ENCODE measurements at places on chromosomes 6 and 20.

DNA sequence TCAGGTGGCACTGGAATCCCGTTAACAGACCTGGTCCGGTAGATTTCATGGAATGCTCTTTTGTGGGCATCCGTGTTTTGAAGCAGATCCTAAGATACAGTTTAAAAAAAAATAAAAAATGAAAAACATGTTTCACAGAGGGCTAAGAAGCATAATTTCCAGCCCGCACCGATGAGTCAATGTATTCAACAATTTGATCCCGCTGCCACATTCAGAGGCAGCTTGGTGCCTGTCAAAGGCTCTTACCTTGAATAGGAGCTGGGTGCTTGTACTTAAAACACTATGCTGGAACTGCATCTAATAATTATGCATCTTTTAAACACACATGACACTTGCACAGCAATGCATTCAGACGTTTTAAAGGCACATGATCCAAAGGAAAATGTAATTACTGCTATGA, 164.8 kb downstream of the SYNE1 start:
- no peak for DNase-seq

DNA sequence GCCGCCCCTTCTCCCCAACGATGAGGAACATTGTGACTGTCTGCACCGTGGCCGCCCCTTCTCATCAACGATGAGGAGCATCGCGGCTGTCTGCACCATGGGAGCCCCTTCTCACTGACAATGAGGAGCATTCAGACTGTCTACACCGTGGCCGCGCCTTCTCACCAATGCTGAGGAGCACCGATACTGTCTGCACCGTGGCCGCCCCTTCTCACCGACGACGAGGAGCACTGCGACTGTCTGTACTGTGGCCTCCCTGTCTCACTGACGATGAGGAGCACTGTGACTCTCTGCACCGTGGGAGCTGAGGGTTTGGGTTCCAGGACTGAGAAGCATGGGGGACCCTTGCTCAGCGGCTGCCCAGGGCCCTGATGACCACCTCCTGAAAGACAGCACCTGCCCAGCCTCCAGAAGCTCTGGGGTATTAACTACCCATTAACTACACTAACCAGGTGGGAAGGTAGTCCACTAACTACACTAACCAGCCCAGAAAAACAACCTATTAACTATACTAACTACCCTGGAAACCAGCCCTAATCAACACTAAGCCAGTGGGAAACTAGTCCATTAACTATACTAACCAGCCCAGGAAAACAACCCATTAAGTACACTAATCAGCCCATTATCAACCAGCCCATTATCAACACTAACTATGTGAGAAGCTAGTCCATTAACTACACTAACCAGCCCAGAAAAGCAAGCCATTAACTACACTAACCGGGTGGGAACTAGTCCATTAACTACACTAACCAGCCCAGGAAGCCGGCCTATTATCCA, 116.9 kb downstream of the TAF4 start:
- no peak for DNase-seq

DNA sequence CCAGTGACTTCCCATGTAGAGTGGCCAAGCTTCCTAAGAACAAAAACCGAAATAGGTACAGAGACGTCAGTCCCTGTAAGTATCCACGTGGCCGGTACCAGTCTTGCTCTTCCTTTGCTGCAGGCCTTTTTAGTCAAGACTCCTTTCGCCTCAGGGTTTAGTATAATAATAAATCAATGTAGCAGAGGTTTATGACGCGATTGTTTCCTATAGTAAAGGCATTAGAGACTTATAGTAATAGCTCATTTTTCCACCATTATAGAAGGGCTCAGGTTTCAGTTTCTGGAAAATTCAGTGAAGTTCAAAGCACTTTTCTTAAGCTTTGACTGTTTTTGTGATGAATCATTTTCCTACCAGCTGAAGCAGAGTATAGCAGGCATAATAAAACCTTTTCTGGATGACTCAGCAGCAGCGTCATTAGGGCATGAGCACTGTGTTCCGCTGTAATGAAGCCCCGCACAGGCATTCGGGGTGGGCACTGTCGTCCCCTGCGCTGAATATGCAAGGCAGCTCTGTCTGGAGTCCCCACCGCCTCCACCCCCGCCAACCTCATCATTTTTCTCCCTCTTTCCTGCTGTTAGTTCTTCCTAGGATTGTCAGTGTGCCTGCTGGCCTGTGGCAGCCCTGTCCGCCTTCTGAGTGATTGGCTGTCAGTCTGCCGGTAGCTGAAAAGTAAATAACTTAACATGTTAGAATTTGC, 51.3 kb downstream of the PTPN1 start:
- DNase-seq: peak; percentile 73

DNA sequence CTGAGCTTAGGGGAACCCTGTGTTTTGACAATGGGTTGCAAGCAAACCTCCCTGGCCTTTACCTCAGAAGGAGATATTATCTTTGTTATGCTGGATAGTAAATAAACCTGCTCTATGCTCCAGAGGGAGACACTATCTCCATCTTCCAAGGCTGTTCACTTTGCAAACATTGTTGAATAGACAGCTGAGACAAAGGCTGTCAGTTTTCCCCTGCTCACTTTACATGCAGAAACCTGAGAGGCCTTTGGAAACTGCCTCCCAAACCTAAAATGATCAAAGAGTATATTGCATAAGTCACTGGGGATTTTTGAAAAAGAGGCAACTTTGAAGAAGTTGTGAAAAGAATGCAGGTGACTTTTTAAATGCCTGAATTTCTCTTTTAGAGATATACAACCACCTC, 61.6 kb downstream of the MRAP2 start:
- DNase-seq: no peak

DNA sequence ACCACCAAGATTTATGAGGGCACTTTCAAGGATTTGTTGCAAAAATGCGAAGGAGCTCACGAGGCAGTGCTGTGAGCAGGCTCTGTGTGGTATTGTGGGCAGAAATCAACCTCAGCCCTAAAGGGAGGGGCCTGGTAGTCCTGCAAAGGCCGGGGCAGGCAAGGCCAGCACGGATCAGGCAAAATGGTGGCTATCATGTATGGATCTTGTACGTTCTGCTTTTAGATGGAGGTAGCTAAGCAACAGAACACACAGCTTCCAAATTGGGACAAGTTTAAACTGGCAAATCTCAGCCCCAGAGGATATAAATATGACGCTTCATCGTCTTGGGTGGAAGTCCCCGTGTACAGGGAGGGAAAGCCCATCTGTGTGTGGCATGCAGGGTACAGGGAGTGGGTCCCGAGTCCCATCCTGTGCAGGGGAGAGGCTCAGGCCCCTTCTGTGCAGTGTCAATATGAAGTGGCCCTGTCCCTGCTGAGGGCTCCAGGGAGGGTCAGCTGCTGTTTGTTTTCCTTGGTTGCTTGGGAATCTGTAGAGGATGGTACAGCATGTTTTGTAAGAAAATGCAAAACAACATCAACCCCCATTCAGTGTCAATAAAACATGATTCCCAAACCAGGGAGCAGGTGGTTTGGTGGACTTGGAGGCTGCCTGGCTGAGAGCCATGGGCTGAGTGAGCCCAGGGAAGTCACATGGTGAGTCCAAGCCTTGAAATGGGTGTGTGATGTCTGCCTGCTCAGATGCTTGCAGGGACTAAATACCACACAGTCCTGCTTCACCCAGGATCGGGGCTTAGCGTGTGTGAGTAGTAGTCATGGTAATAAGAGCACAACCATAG, 113.0 kb downstream of the SYCP2 start:
- DNase-seq: no peak

GRCh38 chr6:81098109-81098814, 654.2 kb downstream of the TENT5A start:
- DNase-seq: no peak

GRCh38 chr6:168155193-168155592, 76.2 kb upstream of the FRMD1 start:
- DNase-seq: no peak

GRCh38 chr6:40425192-40425919, 161.8 kb downstream of the LRFN2 start:
- no peak for DNase-seq

GRCh38 chr20:51500311-51500710, 42.2 kb downstream of the NFATC2 start:
- peak; percentile 27 for DNase-seq

DNA sequence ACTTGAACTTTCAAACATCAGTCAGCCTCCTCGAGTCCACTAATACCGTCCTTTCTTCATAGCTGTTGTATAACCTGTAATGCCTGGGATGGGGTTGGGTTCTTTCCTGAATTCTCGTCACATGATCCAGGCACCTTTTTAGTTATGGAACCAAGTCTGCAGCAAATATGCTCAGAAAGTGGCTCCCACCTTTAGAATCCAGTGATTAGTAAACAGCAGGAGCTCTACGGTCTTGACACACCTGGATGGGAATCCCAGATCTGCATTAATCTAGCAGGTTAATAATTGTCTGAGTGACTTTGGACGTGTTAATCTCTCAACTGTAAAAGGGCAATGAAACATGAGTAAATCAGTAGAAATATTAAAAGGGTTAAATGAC, 729 bp upstream of the ZHX3 start:
- DNase-seq: no peak

- DNase-seq: no peak
These were observed 11.6 kb downstream of the RPP21 start for GRCh38 chr6:30356536-30356935.

- DNase-seq: no peak
These were observed 473.0 kb downstream of the BMP2 start for GRCh38 chr20:7240490-7240889.

- DNase-seq: no peak
These were observed 60.8 kb upstream of the CARMIL1 start for GRCh38 chr6:25218346-25218745.

- no peak for DNase-seq
These were observed 43.3 kb upstream of the MLN start for GRCh38 chr6:33847078-33847477.

DNA sequence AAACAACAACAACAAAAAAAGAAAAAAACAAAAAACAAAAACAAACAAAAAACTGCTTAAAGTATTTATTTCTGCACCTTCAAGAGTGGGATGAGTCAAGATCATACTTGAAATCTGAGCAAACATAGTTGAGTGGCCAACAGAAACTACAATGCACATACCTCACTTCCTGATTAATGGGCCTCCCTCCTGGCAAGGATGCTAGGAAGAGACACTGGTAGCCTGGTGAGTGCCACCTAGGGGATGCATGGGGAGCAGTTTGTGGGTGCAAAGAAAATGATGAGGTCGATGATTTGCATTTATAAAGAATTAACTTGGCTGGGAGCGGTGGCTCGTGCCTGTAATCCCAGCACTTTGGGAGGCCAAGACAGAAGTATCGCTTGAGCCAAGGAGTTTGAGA, 808.1 kb downstream of the MAFB start:
- DNase-seq: peak; percentile 21

- DNase-seq: no peak
These were observed 735.7 kb upstream of the HS3ST5 start for GRCh38 chr6:115078555-115078954.

GRCh38 chr6:141117874-141118273, 1014.9 kb upstream of the GJE1 start:
- DNase-seq: no peak
